ENCODE measurements at places on chromosomes 4 and X. TPM values are rescaled to one million over a fixed set of nuclear protein-coding genes. Genes with fewer than 3 reads are reported as not detected.

GRCh38 chrX:130109429-130110378 is 593 bp downstream of the ELF4 start:
- no peak for DNase-seq
- H3K36me3 ChIP-seq, result no peaks in the 10 kb centered on the region
- no peaks in the 10 kb centered on the region for H3K4me1 ChIP-seq
- peak overlapping the region; percentile 82 for H3K27ac ChIP-seq
- H3K4me3 ChIP-seq, result peak overlapping the region; percentile 46

DNA sequence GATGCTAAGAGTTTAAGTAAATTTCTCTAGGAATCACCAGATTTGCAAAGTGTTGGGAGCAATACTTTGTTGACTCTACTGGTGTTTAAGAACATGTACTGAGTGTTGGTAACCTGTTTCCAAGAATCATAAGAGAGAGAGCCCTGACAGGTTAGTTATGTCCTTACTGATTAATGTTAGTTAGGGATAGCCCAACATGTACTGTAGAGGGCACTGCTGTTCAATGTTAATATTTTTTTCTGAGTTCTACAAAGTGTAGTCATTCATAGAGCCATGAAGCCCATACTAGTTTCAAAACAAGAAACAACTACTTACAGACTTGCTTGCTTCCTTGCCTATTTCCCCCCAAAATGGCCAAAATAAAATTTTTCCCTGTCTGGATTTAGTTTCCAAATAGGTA is 11.9 kb downstream of the TMPRSS11D start:
- H3K27me3 ChIP-seq, result no peaks in the 10 kb centered on the region
- DNase-seq, result peak; percentile 65
- no peaks in the 10 kb centered on the region for H3K4me1 ChIP-seq
- no peak overlapping the region for H3K27ac ChIP-seq
- no peaks in the 10 kb centered on the region for H3K36me3 ChIP-seq

GRCh38 chr4:76125816-76126215 is 22.4 kb downstream of the NUP54 start:
- H3K36me3 ChIP-seq, result peaks cover 1% of the 10 kb centered on the region
- no peaks in the 10 kb centered on the region for H3K27me3 ChIP-seq
- H3K27ac ChIP-seq, result no peak overlapping the region
- DNase-seq, result peak; percentile 1
- no peaks in the 10 kb centered on the region for H3K4me1 ChIP-seq
- H3K4me3 ChIP-seq, result no peak overlapping the region

GRCh38 chr4:120056246-120056645 is 10.4 kb downstream of the MAD2L1 start:
- no peaks in the 10 kb centered on the region for H3K27me3 ChIP-seq
- no peak overlapping the region for H3K27ac ChIP-seq
- no peaks in the 10 kb centered on the region for H3K36me3 ChIP-seq
- H3K4me3 ChIP-seq, result no peak overlapping the region
- DNase-seq, result peak; percentile 75

GRCh38 chr4:48943387-48943786 is 36.8 kb upstream of the OCIAD2 start:
- H3K4me1 ChIP-seq, result no peaks in the 10 kb centered on the region
- H3K4me3 ChIP-seq, result no peak overlapping the region
- H3K27ac ChIP-seq, result no peak overlapping the region

GRCh38 chr4:184801781-184802696 is 23.7 kb downstream of the ACSL1 start:
- H3K27me3 ChIP-seq, result no peaks in the 10 kb centered on the region
- H3K36me3 ChIP-seq, result no peaks in the 10 kb centered on the region
- peak; percentile 8 for DNase-seq

The MAOB gene
- total RNA-seq, result 4.6 TPM

The NUDT11 gene
- 7.1 TPM for total RNA-seq

The TIGD4 gene
- total RNA-seq, result under 0.01 TPM

Data from fibroblast of lung (primary cell).